ENCODE measurements at places on chromosomes 12 and 14. TPM values are rescaled to one million over a fixed set of nuclear protein-coding genes. Genes with fewer than 3 reads are reported as not detected.

- no peak for DNase-seq
Measured at GRCh38 chr12:53498235-53498630, 1.0 kb downstream of the MAP3K12 start.

DNA sequence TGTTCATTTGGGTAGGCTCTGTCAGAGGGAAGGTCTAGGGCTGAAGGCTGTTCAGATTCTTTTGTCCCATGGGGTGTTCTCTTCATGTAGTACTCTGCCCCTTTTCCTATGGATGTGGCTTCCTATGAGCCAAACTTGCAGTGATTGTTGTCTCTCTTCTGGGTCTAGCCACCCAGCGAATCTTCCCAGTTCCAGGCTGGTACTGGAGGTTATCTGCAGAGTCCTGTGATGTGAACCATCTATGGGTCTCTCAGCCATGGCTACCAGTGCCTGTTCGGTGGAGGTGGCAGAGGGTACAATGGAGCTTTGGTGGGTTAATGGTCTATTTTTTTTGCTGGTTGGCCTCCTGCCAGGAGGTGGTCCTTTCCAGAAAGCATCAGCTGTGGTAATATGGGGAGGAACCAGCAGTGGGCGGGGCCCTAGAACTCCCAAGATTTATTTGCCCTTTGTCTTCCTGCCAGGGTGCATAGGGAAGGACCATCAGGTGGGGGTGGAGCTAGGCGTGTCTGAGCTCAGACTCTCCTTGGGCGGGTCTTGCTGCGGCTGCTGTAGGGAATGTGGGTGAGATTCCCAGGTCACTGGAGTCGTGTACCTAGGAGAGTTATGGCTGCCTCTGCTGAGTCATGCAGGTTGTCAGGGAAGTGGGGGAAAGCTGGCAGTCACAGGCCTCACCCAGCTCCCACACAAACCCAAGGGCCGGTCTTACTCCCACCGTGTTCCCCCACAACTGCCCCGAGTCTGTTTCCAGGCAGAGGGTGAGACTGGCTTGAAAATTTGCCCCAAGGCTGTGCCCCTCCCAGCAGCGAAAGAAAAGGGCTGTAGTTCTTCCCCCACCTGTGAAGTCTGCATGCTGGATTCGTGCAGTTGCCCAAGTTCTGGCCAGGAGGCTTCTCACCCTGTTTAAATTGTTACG, 17.5 kb downstream of the MTRFR start:
- no peak for DNase-seq

Gene ACSM4
- not detected for total RNA-seq

GRCh38 chr14:91250912-91251311, 6.4 kb upstream of the GPR68 start:
- no peak for DNase-seq

All from IMR-90 (cell line).